ENCODE measurements at places on chromosomes 2 and 18. TPM values are rescaled to one million over a fixed set of nuclear protein-coding genes. Genes with fewer than 3 reads are reported as not detected.

Gene FN1
- not detected for total RNA-seq

Gene AQP12B
- total RNA-seq = not detected

Gene GKN1
- total RNA-seq = not detected

Gene NLRC4
- total RNA-seq = 0.36 TPM

Gene COBLL1
- 2.2 TPM for total RNA-seq

Gene VIT
- 1.4 TPM for total RNA-seq

Gene TYMS
- 5.8 TPM for total RNA-seq

Gene CHCHD5
- 22.4 TPM for total RNA-seq

Gene RBKS
- 12.8 TPM for total RNA-seq

Gene ANKRD29
- total RNA-seq = 0.45 TPM

Gene CD28
- 3.5 TPM for total RNA-seq

Gene DCDC2C
- total RNA-seq = not detected

DNA sequence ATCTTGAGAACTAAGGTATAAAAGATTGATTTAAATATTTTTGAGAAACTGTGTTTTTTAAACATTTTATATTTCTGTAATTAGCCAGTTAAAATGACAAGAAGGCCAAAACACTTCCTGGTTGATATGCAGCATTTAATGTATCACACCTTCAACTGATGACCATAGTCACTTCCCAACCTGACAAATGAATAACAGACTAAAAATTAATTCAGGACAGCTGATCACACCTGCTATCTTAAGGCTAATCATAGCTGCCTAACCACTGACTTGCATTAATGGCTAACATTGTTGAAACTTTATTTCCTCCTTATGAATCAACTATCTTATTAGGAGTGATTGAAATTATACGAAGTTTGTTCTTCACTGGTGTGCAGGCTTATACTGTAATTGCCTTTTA is 125.8 kb upstream of the MSTN start:
- no peak overlapping the region for H3K27ac ChIP-seq
- H3K4me1 ChIP-seq = no peaks in the 10 kb centered on the region
- H3K4me3 ChIP-seq = no peak overlapping the region
- no peaks in the 10 kb centered on the region for H3K27me3 ChIP-seq
- H3K36me3 ChIP-seq = no peaks in the 10 kb centered on the region

DNA sequence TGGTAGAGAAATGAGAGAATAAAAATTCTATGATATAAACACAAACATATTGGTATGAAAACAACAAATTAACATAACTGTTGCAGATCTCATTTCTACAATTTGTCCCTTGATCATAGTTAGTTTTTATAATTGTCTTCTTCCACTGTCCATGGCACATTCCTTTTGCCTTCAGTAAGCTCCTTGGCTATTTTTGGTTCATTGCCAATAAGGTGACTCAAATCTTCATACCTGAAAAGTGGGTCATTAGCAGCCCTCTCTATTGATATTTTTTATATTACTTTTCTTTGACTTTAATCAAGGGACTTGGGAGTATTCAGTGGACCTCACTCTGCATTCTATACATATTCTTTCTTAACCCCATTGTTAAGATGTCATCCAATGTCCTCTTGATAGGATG is 552.9 kb downstream of the TDRD15 start:
- H3K27ac ChIP-seq = no peak overlapping the region
- no peak overlapping the region for H3K4me3 ChIP-seq
- no peaks in the 10 kb centered on the region for H3K36me3 ChIP-seq
- no peak for DNase-seq
- H3K27me3 ChIP-seq = no peaks in the 10 kb centered on the region

- H3K4me3 ChIP-seq = no peak overlapping the region
- H3K27me3 ChIP-seq = no peaks in the 10 kb centered on the region
- no peaks in the 10 kb centered on the region for H3K36me3 ChIP-seq
- no peaks in the 10 kb centered on the region for H3K4me1 ChIP-seq
- no peak for DNase-seq
- H3K27ac ChIP-seq = no peak overlapping the region
These were observed 1111.0 kb upstream of the SLC39A10 start for GRCh38 chr2:194545978-194546377.

- H3K4me1 ChIP-seq = no peaks in the 10 kb centered on the region
- H3K4me3 ChIP-seq = no peak overlapping the region
- H3K36me3 ChIP-seq = peaks cover 36% of the 10 kb centered on the region
- no peaks in the 10 kb centered on the region for H3K27me3 ChIP-seq
These were observed 115.2 kb downstream of the ZNF236 start for GRCh38 chr18:76937597-76937996.

DNA sequence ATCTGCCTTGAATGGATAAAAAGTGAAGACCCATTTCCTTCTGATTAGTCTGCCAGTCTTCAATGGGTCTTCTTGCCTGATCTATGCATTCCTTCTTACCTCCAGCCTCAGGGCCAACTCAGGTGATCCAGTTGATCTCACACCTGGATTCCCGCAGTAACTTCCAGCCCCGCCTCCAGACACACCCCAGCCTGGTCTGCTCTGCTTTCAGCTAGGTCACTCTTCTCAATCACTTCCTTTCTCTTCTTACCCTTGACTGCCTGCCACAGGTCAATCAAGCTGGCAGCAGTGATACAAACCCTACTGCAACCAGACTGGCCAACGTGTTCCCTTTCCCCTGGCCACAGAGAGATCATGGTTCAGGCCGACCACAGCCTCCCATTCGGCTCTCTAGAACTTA is 263.6 kb downstream of the ZNF516 start:
- no peak overlapping the region for H3K4me3 ChIP-seq
- no peaks in the 10 kb centered on the region for H3K36me3 ChIP-seq
- H3K27me3 ChIP-seq = no peaks in the 10 kb centered on the region
- H3K4me1 ChIP-seq = no peaks in the 10 kb centered on the region
- no peak for DNase-seq

GRCh38 chr2:230586328-230586982 is 126.2 kb upstream of the CAB39 start:
- peaks cover 10% of the 10 kb centered on the region for H3K4me1 ChIP-seq
- no peaks in the 10 kb centered on the region for H3K36me3 ChIP-seq

DNA sequence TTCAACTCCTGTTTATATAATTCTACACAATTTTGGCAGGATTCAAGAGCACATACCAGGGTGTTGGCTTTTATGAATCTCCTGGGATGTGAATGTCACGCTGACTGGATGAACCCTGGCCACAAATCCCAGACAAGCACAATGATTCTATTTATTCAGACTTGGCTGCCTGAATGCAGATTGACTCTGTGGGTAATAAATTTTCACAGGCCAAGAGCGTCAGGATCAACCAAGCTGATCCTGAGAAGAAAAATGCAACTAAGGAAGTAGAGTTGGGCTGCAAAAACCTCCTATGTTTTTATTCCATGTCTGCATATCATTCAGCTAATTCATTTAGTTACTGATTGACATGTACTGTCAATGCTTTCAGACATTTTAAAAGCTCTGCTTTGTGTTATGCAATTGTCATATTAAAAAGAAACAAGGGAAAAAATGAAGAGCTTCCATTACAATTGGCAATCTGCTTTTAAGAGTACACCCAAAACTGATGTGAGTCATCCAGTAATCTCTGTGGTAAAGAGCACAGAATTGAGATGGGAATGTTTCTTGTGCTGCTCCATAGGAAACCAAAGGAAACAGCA is 173.0 kb upstream of the REV1 start:
- H3K4me1 ChIP-seq = no peaks in the 10 kb centered on the region
- H3K27me3 ChIP-seq = no peaks in the 10 kb centered on the region
- no peak overlapping the region for H3K27ac ChIP-seq

DNA sequence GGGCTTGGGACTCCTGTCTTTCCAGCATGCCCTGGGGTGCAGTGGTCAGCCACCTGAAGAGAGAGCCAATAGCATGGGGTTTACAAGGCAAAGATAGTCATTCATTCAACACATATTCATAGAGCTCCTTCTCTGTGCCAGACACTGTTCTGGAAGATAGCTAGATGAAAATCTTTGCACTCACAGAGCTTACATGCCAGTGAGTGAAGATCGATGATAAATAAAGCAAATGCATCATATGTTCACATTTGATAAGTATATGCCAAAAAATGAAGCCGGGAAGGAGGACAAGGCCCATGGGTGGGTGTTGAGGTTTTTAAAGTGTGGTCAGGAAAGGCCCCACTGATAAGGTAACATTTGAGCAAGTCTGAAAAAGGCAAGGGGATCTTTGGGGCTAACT is 130.8 kb upstream of the CDCA7 start:
- DNase-seq = no peak
- no peak overlapping the region for H3K27ac ChIP-seq
- no peaks in the 10 kb centered on the region for H3K27me3 ChIP-seq
- no peak overlapping the region for H3K4me3 ChIP-seq
- H3K36me3 ChIP-seq = no peaks in the 10 kb centered on the region

GRCh38 chr2:1825046-1825445 is 80.7 kb upstream of the PXDN start:
- H3K4me3 ChIP-seq = no peak overlapping the region
- H3K27me3 ChIP-seq = no peaks in the 10 kb centered on the region
- no peaks in the 10 kb centered on the region for H3K36me3 ChIP-seq
- no peaks in the 10 kb centered on the region for H3K4me1 ChIP-seq
- no peak for DNase-seq

GRCh38 chr18:13540477-13541182 is 185.7 kb downstream of the FAM210A start:
- DNase-seq = no peak
- H3K4me3 ChIP-seq = no peak overlapping the region
- no peaks in the 10 kb centered on the region for H3K36me3 ChIP-seq
- H3K27ac ChIP-seq = no peak overlapping the region
- H3K4me1 ChIP-seq = peaks cover 12% of the 10 kb centered on the region

DNA sequence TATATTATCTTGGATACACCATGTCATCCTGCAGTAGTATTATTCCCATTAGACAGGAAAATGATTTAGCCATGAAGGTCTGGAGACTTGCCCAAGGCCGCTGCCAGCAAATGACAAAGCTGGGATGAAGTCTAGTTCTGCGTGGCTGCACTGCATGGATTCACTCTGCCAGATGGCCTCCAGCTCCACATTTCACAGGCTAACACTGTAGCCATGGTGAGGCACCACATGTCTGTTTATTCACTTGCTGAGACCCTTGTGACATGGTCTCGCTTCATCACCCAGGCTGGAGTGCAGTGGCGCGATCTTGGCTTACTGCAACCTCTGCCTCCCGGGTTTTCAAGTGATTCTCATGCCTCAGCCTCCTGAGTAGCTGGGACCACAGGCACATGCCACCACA is 31.5 kb upstream of the SCG2 start:
- no peaks in the 10 kb centered on the region for H3K36me3 ChIP-seq
- no peak overlapping the region for H3K4me3 ChIP-seq
- no peak for DNase-seq

DNA sequence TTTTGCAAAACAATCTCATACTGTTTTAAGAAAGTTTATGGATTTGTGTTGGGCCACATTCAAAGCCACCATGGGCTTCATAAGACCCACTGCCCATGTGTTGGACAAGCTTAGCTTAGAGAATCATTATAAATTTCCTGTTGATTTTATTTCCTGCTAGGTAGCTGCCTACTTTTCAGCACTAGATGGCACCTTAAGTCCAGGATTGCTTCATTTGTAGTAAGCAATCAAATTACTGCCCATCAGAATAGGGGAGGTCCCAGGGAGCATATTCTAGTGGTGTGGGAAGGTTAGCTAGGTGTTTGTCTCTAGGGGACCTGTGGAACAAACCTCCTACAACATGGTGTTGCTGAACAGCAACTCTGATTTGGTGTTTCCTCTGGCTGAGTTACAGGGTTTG is 11.0 kb upstream of the DCDC2C start:
- H3K27me3 ChIP-seq = no peaks in the 10 kb centered on the region
- H3K4me3 ChIP-seq = no peak overlapping the region
- no peaks in the 10 kb centered on the region for H3K4me1 ChIP-seq
- no peak overlapping the region for H3K27ac ChIP-seq
- H3K36me3 ChIP-seq = no peaks in the 10 kb centered on the region

DNA sequence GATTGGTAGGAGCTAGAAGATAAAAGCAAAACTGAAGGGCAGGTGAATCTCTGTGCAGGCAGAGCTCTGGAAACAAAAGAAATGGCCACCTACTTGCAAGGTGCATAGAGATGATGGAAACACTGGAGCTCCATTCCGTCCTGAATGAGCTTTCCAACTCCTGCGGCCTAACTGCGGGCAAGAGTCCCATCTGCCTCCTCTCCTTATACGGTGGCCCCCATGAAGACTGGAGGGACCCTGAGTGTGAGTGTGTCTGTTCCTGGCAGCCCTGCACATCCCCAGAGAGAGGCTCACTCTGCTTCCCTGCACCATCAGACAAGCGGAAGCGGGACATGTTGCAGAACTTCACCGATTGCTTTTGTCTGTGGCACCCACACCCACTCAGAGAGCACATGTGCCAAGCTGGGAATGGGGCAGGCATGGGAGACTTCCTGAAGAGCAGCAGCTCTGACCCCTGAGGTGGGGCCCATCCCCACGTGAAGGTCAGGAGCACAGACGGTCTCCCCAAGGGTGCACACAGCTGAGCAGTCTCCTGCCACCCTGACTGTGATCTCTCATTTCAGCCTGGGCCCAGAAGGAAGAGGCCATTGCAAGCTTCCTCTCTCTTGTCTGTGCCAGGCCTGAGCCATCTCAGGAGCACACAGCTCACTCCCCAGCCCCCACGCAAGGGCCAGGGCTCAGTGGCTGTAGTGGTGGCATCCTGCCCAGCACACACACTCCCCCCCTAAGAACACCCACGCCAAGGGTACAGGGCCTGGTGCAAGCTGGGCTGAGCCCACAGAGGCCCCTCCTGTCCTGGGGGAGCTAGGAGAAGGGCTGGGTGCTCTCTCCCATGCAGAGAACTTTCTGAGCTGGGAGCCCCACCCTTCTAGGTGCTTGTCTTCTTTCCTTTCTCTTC is 75.3 kb downstream of the STPG4 start:
- H3K4me1 ChIP-seq = peaks cover 21% of the 10 kb centered on the region
- H3K27me3 ChIP-seq = no peaks in the 10 kb centered on the region
- H3K27ac ChIP-seq = no peak overlapping the region
- DNase-seq = no peak

DNA sequence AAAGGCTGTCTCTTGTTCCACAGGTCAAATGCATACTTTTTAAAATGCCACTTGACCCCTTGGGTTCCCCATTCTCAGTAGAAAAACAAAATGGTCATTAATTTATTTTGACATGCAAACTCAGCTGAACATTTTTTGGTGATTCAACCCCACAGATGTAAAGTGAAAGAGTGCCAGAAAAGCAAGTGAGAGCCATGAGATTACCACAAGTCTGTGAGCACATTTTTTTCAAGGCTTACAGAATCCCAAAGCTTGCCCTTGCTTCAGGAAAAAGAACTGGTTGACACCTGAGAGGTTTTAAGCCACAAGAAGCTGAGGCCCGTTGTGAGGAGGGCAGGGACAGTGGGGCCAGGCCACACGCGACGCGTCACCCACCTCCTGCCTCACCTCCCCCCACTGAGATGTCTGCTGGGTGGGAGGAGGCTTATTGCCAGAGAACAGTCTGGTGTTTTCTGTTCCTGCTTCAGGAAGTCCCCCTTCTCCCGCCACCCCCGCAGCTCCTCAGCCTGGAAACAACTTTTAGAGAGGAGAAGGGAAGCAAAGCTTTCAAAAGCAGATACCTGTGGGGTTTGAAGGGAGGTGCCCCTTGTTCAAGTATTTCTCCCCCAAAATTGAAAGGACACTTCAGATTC is 70.4 kb upstream of the CYP1B1 start:
- DNase-seq = no peak
- no peaks in the 10 kb centered on the region for H3K27me3 ChIP-seq
- H3K4me3 ChIP-seq = no peak overlapping the region
